Activated effector memory CD4-positive, alpha-beta T cell treated with Interleukin-2 at 50 U/mL for 16 hours (primary cell): ENCODE measurements at places on chromosomes 5 and 9.

- no peak for DNase-seq
Observed at GRCh38 chr9:105044518-105044917, 116.6 kb upstream of the ABCA1 start.

- DNase-seq, result no peak
Observed at GRCh38 chr5:69129413-69129812, 35.6 kb downstream of the SLC30A5 start.

DNA sequence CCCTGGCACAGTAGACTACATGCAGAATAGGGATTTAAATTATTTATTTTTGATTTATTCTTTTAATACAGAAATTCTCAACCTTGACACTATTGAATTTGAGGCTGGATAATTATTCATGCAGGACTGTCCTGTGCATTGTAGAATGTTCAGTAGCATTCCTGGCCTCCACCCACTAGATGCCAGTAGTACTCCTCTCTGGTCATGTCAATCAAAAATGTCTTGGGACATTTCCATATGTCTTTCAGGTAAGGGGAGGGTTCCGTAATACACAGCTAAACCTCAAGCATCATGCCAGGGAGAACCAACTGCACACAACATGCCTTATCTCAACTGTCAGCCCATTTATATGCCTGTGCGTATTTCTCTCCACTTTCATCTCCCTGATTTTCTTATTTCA lies 231.8 kb downstream of the BRINP1 start:
- no peak for DNase-seq

DNA sequence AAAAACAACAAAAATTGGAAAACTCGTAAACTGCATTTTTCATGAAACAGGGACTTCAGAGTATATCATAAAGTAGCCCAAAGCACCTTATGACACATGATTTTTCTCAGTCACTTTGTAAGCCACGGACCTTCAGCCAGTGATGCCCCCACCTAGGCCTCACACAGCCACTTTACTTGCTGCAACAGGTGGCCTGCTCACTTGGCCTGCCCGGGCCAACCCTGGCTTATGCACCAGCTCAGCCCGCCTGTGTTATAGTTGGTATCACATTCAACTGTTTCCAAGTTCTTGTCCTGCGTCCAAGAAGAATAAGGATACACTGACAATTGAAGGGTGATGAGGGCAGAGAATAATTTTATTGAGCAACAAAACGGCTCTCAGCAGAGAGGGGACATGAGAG lies 219.2 kb downstream of the FER start:
- no peak for DNase-seq

GRCh38 chr5:13553896-13554295 lies 390.6 kb downstream of the DNAH5 start:
- no peak for DNase-seq

DNA sequence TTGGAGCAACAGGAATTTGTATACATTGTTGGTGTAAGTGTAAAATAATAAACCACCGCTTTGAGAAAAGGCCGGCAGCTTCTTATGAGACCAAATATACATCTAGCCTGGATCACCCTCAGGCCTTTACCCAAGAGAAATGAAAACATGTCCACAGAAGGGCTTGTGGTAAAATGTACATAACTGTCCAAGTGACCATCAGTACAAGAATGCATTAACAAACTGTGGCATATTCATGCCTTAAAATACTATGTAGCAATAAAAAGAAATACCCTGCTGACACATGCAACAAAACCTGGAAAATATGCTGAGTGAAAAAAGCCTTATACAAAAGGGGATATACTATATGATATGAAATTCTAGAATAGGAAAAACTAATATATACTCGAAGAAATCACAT lies 311.9 kb upstream of the TRPC7 start:
- no peak for DNase-seq

- no peak for DNase-seq
Observed at GRCh38 chr5:43161244-43161643, 30.8 kb upstream of the NIM1K start.

GRCh38 chr5:53575831-53576230 lies 15.4 kb downstream of the NDUFS4 start:
- DNase-seq, result no peak

DNA sequence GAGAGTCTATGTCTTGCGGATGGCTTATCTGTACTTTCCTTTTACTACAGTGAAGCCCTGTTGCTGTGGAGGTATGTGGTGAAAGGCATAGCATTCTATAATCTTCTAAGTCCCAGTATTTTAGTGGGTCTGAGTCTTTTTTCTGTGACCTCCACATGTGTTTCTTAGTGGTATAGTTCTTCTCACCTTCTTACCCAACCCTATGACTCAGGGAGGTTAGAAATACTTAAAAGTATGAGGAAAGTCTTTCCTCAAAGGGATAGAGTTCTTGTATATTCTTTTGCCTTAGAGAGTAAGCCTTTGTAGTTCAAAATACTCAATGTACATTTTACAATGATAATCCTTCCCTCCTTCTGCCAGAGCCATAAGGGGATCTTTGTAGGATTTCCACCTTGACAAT lies 621.9 kb upstream of the CTNND2 start:
- DNase-seq, result no peak

DNA sequence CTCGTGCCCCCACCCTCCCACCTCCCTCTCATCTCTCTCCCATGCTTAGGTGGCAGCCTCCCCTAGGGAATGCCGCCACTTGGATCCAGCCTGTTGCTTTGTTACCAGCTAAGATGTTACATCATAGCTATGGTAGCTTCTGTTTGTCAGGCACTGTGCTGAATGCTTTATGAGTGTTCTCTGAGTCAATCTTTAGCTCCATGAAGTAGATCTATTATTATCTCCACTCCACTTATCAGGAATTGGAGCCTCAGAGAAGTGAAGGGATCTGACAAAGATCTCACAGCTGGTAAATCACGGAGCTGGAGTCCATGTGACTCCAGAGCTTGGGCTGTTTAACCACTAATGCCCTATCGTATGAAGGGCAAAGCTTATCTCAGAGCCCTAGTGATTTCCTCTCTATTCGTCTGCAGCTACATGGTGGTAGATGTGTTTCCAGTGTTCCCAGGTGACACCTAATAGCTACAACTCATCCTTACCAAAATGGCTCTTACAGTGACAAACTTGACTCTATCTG lies 54.1 kb downstream of the GARNL3 start:
- no peak for DNase-seq
